NCI-H1436 treated with DMSO at 0.1 percent for 48 hours (cell line): ENCODE measurements at places on chromosomes 7 and 10.

GRCh38 chr7:112206991-112207592, 597 bp downstream of the ZNF277 start:
- DNase-seq: no peak

- no peak for DNase-seq
These were observed at the start of gene GRM8 for GRCh38 chr7:127252778-127253280. Gene GRM8 (minus strand): TSS chr7:127252941.

- DNase-seq: no peak
These were observed 58.9 kb downstream of the FRMPD2 start for GRCh38 chr10:48215486-48216203.

DNA sequence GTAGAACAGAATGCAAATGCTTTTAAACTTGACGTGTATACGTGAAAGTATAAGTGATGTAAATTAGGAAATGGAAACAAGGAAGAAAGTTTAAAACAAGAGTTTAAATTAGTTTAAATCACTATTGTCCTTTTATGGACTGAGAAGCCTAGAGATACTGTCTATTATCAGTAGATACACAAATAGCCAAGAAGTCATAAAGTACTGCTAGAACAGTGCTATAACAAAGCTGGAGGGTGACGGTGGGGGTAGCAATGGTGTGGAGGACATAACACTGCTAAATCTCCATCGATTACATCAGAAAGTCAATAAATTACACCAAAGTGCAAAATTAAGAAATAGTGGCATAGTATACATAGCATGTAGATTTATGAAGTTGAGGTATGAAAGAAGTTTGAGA, 50.1 kb upstream of the CAV2 start:
- DNase-seq: no peak

- no peak for DNase-seq
These were observed 99.8 kb downstream of the KCNMA1 start for GRCh38 chr10:77537720-77538373.
